ENCODE measurements at places on chromosomes 12 and 14.

DNA sequence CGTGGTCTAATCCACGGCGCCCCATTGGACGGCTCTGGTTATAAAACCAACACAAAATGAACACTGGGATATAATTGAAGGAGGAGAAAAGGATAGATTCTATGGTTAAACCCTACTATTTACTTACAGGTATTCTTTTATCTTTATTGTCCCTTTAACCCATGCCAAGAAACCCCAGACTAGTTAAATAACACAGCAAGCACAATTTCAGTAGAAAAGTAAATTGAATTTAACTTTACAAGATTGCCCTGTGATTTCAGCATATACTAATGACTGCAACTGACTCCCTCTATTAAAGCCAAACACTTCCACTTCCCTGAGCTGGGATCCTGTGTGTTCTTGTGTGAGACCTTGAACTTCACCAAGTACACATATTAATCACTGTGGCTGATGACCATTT is 45.3 kb downstream of the BCL11B start:
- DNase-seq, result no peak

GRCh38 chr14:23093991-23094665 is 808 bp downstream of the ACIN1 start:
- no peak for DNase-seq

- DNase-seq, result peak; percentile 91
Observed at GRCh38 chr14:100239840-100240667, 1.1 kb downstream of the YY1 start.

GRCh38 chr12:9064815-9065606 is 50.7 kb downstream of the A2M start:
- DNase-seq, result peak; percentile 27

DNA sequence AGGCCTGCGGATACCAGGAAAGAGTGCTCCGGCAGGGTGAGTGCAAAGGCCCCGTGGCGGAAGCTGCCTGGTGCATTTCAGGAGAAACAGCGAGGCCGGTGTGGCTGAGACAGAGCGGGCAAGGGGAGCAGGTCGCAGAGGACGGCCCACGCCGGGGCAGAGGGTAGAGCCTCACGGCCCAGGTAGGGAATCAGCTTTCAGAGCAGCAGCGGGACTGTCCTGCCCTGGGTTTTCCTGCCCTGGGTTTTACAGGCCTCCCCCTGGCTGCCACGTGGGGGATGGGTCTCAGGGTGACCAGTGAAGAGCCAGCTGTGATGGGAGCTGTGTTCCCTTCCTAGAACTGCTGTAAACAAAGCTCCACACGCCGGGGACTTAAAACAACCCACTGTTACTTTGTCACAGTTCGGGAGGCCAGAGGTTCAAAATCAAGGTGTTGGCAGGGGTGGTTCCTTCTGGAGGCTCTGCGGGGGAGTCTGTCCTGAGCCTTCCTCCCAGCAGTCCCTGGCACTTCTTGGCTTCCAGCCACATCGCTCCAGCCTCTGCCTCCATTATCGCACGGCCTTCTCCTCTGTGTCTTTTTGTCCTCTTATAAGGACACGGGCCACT is 10.4 kb downstream of the NCOR2 start:
- no peak for DNase-seq

- DNase-seq, result peak; percentile 81
Observed at GRCh38 chr14:67680121-67680602, 5.7 kb upstream of the VTI1B start.

DNA sequence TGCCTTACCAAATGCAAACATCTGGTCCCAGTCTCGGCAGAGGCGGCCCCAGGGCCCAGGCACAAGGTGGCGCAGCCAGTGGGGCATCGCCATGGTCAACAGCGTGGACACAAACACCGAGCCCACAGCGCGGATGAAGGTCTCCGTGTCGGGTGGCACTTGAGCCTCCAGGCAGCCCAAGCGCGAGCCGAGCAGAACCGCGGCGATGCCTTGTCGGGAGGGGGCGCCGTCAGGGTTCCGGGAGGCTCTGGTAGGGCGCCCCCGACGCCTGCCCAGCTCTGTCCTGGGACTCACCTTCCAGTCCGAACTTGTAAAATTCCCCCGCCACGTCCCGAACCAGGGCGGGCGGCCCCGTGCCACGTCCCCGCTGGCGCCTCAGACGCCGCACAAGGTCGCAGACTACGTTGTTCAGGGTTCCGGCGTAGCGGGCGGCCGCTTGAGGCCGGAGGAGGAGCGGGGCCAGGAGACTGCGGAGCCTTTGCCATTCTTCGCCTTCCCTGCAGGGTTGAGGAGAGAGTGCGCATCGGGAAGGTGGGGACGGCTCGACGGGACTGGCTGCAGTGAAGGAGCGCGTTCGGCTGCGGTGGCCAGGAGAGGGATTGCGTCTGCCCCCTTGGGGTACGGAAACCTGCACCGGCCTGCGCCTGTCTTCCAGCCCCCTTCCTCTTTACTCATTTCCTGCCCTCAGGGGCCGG is 1.7 kb downstream of the CYP27B1 start:
- DNase-seq, result no peak

GRCh38 chr14:72855913-72856312 is 38.0 kb downstream of the DPF3 start:
- no peak for DNase-seq

- no peak for DNase-seq
Observed at GRCh38 chr14:97848317-97848980, 1051.3 kb downstream of the VRK1 start.

GRCh38 chr12:113130457-113131135 is 5.0 kb downstream of the RASAL1 start:
- DNase-seq, result no peak

GRCh38 chr12:53809005-53809404 is 57.2 kb upstream of the CISTR start:
- no peak for DNase-seq
